ENCODE measurements at places on chromosomes 3 and 15. TPM values are rescaled to one million over a fixed set of nuclear protein-coding genes. Genes with fewer than 3 reads are reported as not detected.

GRCh38 chr3:50342813-50343633 lies 2.4 kb upstream of the RASSF1 start:
- DNase-seq: no peak

DNA sequence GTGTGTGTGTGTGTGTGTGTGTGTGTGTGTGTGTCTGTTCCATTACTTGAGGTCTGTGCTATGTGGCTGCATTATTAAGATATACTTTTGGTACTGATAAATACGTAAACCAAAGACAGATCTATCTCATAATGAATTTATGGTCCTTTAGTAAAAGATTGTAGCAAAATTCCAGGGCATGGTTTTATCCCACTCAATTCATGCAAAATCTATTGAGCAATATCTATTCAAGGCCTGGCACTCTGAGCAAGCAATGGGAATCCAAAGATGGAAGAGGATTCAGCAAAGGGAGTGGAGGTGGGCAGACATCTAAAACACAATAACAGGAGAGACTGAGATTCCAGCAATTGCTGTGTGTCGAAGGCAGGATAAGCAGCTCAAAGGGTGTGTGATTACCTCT lies 86.8 kb downstream of the RFTN1 start:
- DNase-seq: no peak

- DNase-seq: peak; percentile 64
Observed at GRCh38 chr3:194103983-194104751, 31.8 kb upstream of the HES1 start.

GRCh38 chr15:80733460-80733859 lies 38.4 kb downstream of the ABHD17C start:
- DNase-seq: no peak

DNA sequence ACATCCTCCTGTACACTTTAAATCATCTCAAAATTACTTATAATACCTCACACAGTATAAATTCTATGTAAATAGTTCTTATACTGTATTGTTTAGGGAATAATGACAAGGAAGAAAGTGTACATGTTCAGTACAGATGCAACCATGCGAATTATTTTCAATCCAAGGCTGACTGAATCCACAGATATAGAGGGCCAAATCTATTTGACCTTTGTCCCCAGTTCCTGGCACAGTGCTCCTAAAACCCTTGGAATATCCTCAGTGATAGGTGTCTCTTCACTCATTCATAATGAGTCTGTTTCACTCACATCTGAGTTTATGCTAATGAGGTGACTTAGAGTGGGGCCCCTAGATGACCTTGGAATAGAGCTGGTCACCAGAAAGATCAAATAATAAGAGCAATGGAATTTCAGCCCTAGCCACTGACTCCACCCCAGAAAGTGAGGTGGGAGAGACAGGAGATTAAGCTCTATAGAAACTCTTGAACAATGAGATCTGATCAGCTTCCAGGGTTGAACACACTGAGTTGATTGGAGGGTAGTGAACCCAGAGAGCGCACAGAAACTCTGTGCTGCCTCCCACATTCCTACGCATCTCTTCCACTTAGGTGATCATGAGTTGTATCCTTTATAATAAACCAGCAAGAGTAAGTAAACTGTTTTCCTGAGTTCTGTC lies 65.3 kb downstream of the ADAM10 start:
- DNase-seq: no peak

GRCh38 chr15:81882504-81882903 lies 163.3 kb downstream of the MEX3B start:
- no peak for DNase-seq

GRCh38 chr15:95919460-95919859 lies 411.0 kb upstream of the NR2F2 start:
- no peak for DNase-seq

GRCh38 chr15:63114465-63114864 lies 7.2 kb upstream of the LACTB start:
- DNase-seq: no peak

- DNase-seq: no peak
Observed at GRCh38 chr3:178001670-178002101, 534.5 kb upstream of the KCNMB2 start.

DNA sequence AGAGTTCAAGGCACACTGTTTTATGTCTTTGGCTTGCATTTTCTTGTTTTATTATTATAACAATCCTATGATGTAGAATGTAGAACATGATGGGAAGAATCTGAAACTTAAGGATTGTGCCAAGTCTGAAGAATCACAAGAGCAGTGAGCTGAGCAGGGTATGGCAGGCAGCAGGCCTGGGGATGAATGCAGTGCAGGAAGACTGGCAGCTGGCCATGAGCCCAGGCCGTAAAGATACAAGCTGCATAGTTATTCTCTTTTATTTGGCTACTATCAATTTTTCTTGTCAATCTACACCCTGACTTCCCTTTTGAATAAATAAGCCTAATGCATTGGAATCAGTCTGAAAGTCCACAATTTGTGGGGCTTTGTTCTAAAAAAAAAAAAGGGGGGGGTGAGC lies 89.6 kb upstream of the ARPP21 start:
- DNase-seq: no peak

GRCh38 chr3:172042136-172042662 lies 2.8 kb downstream of the FNDC3B start:
- no peak for DNase-seq

Gene CLDN18
- total RNA-seq: not detected

Gene TRPM1
- not detected for total RNA-seq

Gene PRSS50
- total RNA-seq: not detected
